AG04450 (cell line): ENCODE measurements at places on chromosomes 6 and 20. TPM values are rescaled to one million over a fixed set of nuclear protein-coding genes. Genes with fewer than 3 reads are reported as not detected.
A peak's percentile ranks its signal among the peaks of the same experiment; 100 is the strongest.

GRCh38 chr6:136087986-136088385 is 162.1 kb downstream of the MTFR2 start:
- DNase-seq = no peak

- no peak for DNase-seq
Observed at GRCh38 chr20:45366192-45366591, 3.2 kb downstream of the SYS1 start.

DNA sequence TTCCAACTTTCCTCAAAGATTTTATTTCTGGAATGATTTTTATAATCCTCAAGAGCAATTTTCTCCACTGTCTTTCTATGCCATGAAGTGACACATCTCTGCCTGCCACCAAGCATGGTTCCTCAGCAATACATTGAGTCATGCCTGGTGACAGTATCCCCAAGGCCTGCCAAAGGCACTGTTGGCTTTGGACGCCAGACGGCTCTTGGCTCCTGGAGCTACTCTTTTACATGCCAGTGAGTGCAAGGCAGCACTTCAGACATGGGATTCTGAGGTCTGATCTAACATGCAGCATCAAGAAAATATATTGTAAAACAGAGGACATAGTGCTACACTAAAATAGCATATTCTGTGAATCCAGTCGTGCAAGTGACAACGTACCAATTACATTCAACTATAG is 20.1 kb upstream of the PLEKHG1 start:
- DNase-seq = no peak

DNA sequence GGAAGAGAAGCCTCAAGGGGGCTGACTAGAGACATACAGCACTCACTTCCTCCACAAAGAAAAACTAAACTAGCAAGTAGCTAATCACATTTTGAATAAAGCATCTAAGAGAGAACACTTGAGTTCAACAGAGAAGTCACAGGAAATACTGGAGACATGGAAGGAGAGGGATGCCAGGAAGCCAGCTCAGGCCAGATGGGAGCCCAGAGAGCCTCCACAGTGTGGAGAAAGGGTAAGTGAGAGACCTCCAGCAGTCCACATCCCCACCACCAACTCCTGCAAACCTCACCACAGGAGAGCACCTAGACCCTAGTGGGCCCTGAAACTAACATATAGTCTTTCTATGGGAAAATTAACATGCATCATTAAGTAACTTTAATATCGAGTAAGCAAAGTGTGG is 79.2 kb downstream of the EPM2A start:
- DNase-seq = no peak

DNA sequence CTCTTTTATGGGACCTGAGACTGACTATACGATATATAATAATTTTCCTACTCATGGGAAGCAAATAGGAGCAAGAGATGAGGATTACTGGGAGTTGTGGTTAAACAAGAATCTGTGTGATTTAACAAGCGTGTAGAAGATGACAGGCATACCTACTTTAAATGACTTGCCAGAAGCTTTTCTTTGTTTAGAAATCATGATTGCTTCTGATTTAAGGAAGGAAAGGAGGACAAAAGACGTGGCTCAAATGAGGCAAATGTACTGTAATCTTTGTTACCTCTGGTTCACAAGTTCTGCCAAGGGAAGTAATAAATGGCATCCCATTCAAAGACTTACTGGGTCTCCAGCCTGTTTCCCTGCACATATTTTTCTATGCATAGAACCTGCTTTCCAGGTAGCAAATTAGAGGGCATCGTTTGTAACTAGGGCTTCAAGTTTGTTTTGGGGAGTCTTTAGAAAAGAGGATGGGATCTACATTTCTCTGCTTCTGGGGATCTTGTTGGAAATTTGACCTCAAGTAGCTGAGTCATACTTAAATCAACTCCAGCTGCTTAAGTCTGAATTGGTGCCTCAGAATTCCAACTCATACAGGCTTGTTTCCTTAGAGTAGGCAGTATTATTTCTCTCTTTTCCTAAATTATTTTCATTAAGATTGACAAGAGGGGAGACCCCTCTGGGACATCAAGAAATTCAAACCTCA is 2.9 kb upstream of the TRMT11 start:
- no peak for DNase-seq

GRCh38 chr6:328136-328670 is 35.9 kb downstream of the DUSP22 start:
- peak; percentile 70 for DNase-seq

The BMP7 gene
- polyA plus RNA-seq = not detected in 2 replicates

DNA sequence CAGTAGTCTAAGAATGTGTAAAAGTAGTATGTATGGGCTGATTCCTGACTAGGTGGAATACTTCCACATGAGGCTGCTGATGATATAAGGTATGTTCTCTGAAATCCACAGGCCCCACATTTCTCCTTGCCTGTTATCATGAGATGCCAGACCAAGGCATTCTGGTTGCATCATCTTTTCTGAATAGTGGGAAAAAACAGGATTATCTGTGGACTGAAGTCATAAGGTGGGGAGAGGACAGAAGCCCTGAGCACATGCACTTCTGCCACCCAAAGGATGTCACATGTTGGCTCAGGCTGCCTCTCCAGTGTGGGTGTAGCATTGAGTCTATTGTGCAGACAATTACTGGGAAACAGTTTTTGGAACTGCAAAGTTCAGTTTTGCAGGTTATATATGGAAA is 184.5 kb upstream of the RAB32 start:
- DNase-seq = no peak

The IL17A gene
- not detected in 2 replicates for polyA plus RNA-seq

GRCh38 chr20:63183422-63184146 is 32.3 kb downstream of the YTHDF1 start:
- DNase-seq = no peak

The GATA5 gene
- not detected in 2 replicates for polyA plus RNA-seq

DNA sequence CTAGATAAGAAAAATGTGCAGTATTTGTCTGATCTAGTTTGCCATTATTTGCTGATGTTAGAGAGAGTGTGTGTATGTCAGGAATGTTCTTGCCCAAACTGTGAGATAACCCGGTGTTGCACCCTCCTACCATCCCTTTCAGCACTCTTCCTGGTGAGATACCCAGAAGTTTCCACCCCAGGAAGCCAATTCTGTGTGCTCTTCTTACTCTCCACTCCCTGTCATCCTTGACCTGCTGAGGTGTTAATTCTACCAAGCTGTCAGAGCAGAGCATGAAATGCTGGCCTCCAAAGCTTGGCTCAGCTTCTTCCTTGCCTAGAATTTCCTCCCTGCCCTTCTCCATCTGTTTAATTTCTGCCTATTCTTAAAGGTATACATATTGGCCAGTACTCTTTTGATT is 237.3 kb upstream of the CNR1 start:
- no peak for DNase-seq
